ENCODE measurements at places on chromosomes 1 and 21.
A peak's percentile ranks its signal among the peaks of the same experiment; 100 is the strongest.

DNA sequence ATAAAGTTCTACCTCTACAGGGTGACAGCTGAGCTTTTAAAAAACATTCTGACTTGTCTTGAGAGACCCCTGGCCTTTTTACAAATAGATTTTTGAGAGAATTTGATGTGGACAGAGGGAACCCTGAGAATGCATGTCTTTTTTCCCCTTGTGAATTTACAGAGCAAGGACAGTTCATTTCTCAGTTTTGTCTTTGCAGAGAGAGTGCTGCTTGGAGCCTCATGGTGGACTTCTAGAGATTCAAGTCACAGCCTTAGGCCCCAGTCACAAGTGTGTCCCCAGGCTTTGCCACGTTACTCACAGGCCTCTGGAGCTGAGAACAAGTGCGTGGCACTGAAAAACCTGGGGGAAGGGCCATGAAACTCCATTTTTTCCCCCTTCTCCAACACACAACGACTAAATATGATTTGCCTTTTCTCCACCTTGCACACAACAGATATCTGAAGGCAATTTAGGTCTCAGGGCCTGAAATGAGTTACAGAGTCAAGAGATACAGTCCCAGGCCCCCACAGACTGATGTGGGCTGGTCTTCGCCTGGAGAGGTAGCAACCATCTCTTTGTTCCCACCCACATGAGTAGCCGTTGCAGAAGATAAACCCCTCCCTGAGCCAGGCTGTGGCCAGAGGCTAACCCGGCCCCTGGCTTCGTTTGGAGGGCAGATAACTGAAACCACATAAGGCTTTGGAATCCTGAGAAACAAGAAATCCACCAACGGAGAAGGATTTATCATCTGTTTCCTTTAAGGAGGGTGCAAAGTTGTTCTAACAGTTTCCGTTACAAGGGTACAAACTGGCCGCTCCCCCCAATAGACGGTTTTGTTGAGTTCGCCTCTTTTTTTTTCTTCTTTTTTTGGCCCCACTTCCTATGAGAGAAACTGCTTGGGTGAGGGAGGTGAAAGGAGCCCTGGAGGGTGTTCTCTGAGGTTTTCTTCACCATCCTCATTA lies 1.0 kb upstream of the PIGV start:
- peak; percentile 23 for DNase-seq

GRCh38 chr1:162373541-162374260 lies 3.0 kb downstream of the SPATA46 start:
- DNase-seq: no peak

DNA sequence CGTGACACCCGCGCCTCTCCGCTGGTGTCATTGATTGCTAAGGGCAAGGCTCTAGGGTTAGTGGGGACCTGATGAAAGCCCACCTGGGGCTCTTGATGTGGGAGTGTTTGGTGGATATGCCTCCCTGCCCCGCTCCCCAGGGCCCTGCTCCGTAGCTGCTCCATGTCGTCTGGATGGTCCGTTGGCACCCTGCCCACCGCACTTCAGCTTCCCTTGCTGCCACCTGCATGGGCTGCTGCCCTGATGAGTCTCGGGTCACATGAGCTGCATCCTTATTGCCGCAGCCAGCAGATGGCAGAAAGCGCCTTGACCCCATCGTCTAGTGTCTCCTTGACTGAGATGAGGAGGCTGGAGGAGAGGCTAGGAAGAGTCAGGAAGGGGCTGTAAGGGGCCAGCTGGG lies 439.4 kb downstream of the CAMTA1 start:
- DNase-seq: no peak

DNA sequence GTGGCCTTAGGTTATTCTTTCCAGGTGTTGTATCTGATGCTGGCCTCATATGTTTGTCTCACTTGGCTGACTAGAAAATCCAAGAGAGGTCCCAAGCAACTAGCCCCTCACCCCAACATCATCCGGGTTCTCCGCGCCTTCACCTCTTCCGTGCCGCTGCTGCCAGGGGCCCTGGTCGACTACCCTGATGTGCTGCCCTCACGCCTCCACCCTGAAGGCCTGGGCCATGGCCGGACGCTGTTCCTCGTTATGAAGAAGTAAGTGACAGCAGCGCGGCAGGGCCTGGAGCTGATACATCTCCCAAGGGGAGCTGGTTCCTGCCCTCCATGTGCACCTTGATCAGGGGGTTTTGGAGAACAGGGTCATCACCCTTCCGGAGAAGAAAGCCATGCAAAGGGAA lies 11.2 kb downstream of the PINK1 start:
- no peak for DNase-seq

GRCh38 chr1:94821636-94822305 lies 1.6 kb downstream of the SLC44A3 start:
- no peak for DNase-seq

DNA sequence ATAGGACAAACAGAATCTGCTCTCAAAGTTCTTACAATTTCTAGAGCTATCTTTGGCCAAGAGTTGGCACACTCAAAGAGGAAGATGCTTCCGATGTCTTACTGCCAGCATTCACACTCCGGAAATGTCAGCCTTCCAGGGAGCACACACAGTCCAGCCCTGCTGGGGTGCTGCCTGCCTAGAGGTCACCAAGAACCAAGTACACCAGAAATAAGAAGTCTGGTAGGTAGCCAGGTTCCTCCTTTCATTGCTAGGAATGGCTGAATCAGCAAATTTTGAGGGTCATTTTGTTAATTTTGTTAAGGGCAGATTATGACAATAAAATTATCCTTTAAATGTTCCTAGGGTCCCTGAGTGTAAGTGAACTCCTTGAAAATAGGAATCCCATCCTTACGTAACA lies 77.5 kb downstream of the PLPP3 start:
- no peak for DNase-seq

GRCh38 chr1:59292562-59292961 lies 4.3 kb upstream of the FGGY start:
- peak; percentile 37 for DNase-seq

DNA sequence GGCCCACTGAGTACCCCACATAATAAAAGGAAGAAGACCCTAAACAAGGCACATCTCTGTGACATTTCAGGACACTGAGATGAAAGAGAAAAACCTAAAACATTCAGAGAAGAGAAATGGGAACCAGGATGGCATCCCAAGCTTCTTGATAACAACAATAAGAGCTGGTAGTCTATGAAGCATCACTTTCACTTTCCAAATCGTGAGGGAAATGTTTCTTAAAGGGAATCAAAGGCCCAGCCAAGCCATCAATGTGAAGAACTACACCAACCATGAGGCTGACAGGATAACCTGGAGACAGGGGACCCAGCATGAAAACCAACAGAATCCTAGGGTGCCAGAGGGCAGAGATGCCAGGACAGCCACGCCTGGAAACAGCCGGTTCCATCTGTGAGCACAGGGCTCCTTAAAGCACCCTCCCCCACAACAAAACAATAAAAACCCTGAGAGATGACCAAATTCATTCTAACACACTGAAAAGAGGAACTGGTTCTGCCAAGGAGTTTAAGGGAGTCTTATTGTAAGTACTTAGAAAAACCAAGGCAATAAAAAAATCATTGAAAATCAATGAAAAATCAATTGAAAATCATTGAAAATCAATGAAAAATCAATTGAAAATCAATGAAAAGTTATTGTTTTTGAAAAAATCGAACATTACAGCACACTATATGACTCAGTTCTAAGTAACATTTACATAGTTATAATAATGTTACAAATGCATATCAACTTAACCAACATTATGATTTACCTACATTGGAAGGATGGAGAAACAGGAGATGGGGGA lies 141.5 kb upstream of the ERG start:
- DNase-seq: no peak
